ENCODE measurements at places on chromosomes 3 and 15. TPM values are rescaled to one million over a fixed set of nuclear protein-coding genes. Genes with fewer than 3 reads are reported as not detected.

IL17RB gene
- 27.2 TPM for total RNA-seq

CISH gene
- total RNA-seq = 10.3 TPM

CASR gene
- not detected for total RNA-seq

CLDN11 gene
- total RNA-seq = 4.1 TPM

ZNF385D gene
- 3.3 TPM for total RNA-seq

ITIH1 gene
- total RNA-seq = not detected

CACNA2D2 gene
- total RNA-seq = 0.88 TPM

SLC28A2 gene
- total RNA-seq = 0.83 TPM

MYRIP gene
- 7.2 TPM for total RNA-seq

ALPK3 gene
- total RNA-seq = 0.83 TPM

ZNF502 gene
- 3.3 TPM for total RNA-seq

TGM4 gene
- total RNA-seq = not detected

TIMMDC1 gene
- 59.4 TPM for total RNA-seq

SCAMP5 gene
- total RNA-seq = 78.1 TPM

MBNL1 gene
- total RNA-seq = 429 TPM

IQCF5 gene
- total RNA-seq = not detected

TMEM212 gene
- not detected for total RNA-seq

KPNA1 gene
- total RNA-seq = 27.1 TPM

TMEM108 gene
- total RNA-seq = 1.4 TPM

INKA1 gene
- 22.3 TPM for total RNA-seq

CCR2 gene
- 0.80 TPM for total RNA-seq

THBS1 gene
- 784 TPM for total RNA-seq

ZNF660 gene
- total RNA-seq = 1.1 TPM

CPEB1 gene
- total RNA-seq = 1.3 TPM

RTP1 gene
- total RNA-seq = not detected

SLITRK3 gene
- total RNA-seq = 0.27 TPM

HEG1 gene
- 6.0 TPM for total RNA-seq

EPB42 gene
- not detected for total RNA-seq

CLDN16 gene
- not detected for total RNA-seq

C3orf80 gene
- total RNA-seq = 0.57 TPM

PROS1 gene
- 9.3 TPM for total RNA-seq

OXTR gene
- 0.27 TPM for total RNA-seq

IL20RB gene
- 1.1 TPM for total RNA-seq

PTH1R gene
- total RNA-seq = 2.4 TPM

TMEM42 gene
- total RNA-seq = 8.9 TPM

SETD5 gene
- 136 TPM for total RNA-seq

ATR gene
- 23.3 TPM for total RNA-seq

SCN5A gene
- total RNA-seq = 0.13 TPM

SLC33A1 gene
- 12.4 TPM for total RNA-seq

UQCC5 gene
- total RNA-seq = 1.7 TPM

DCUN1D1 gene
- total RNA-seq = 21.9 TPM

OIP5 gene
- total RNA-seq = not detected

ABI3BP gene
- total RNA-seq = 25.6 TPM

EAF1 gene
- 34.0 TPM for total RNA-seq

ECE2 gene
- total RNA-seq = not detected

Data from Peyer's patch (tissue), 4 donors.